ENCODE measurements at places on chromosomes 4 and X.

GRCh38 chr4:55866290-55866907 lies 13.0 kb downstream of the EXOC1 start:
- no peak for DNase-seq

- no peak for DNase-seq
These were observed 1039.3 kb downstream of the STPG2 start for GRCh38 chr4:97104006-97104405.

GRCh38 chr4:135177321-135177720 lies 975.7 kb upstream of the PABPC4L start:
- no peak for DNase-seq

- DNase-seq, result no peak
These were observed 33.2 kb downstream of the TLL1 start for GRCh38 chr4:165906272-165906671.

- DNase-seq, result no peak
These were observed 125.8 kb downstream of the PPEF1 start for GRCh38 chrX:18833071-18833731.

GRCh38 chr4:36388710-36389109 lies 107.3 kb downstream of the DTHD1 start:
- DNase-seq, result no peak

- no peak for DNase-seq
These were observed 577.6 kb downstream of the TECRL start for GRCh38 chr4:63831590-63832155.

DNA sequence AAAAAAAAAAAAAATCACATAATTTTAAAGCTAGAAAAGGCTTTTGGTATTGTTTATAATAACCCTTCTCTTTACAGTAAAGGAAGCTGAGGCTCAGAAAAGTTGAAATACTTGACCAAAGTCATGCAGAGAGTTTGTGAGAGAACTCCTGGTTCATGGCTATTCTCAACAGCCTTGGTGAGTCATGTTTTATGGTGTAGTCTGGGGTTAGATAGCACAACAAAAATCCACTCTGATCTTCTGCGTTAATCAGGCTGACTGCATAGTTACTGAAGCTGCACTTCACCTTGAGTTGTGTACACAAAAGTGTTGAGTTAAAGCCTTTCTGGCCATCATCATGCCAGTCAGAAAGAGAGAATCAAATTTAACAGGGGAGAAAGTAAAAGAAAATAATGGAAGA lies 19.3 kb upstream of the SFRP2 start:
- no peak for DNase-seq

Measured in stimulated activated CD8-positive, alpha-beta memory T cell treated with anti-CD3 and anti-CD28 coated beads, Interleukin-7, amount 100 ng/mL, for 1 hour (primary cell).